Eye (tissue), 1 donor: ENCODE measurements at places on chromosomes 6 and 20.

- no peak for DNase-seq
These were observed 48.1 kb downstream of the CNKSR3 start for GRCh38 chr6:154462425-154462824.

DNA sequence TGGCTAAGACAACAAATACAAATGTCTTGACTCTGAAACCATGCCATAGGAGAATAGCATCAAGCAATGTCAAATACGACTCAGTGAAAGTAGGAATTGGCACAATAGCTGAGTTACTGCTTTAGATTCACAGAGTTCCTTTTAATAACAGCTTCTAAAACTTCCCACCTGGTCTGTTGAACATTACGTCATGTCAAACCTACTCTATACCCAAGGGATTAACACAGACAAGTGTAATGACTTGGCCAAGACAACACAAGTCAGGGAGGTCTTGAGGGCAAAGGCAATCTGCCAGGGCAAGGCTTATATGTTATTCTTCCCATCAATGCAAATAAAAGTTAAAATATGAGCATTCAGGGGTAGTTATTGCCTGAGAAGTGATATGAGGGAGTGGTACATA is 265.1 kb upstream of the PRDM1 start:
- no peak for DNase-seq

- peak; percentile 75 for DNase-seq
These were observed at the start of gene RIPOR3 for GRCh38 chr20:50690650-50691572. Gene RIPOR3, minus strand, starts transcription at chr20:50691542. Its CDS starts 414 bp downstream, at chr20:50691128.

DNA sequence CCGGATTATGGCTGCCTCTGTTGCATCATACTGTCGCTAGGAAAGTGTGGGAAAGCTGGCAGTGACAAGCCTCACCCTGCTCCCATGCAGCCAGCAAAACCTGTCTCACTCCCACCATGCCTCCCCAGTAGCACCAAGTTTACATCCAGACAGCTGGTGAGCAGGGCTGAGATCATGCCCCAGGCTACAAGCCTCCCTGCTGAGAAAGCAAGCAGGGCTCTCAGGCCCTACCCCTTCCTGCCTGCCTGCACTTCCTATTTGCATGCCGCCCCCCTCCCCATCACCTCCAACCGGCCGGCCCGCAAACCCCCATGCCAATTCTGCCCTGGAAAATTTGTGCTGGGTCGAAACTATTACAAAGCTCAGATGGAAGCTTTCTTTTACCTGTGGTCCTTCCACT is 408.2 kb upstream of the FKBP1C start:
- no peak for DNase-seq

DNA sequence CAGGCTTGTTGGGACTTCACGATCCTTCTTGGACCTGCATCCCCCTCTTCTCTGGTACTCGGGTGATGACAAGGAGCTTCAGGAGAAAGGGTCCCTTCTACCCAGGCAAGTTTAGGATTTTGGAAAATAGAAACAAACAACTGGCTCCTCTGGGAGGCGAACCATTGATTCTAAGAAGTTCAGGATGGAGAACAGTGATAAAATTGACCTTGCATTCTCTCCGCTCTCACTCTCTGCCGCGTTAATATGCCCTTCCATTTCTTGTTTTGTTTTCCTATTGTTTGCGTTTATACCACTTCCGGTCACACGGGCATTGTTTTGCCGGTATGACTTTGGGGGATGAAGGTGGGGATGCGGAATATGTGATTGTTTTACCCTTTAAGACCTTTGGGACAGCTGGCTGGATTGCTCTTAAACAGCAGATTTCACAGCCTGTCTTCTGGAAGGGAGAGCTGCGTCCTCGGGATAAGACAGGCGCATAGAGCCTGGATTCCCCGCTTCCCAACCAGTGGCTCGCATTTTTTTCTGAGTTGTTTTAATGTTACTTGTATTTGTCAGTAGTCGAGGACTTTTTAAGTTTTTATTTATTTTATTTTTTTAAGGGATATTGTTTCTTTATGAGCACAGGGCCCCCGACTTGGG is 144.3 kb upstream of the ZNF184 start:
- DNase-seq = peak; percentile 61

GRCh38 chr6:163164175-163164900 is 250.2 kb upstream of the QKI start:
- DNase-seq = no peak

DNA sequence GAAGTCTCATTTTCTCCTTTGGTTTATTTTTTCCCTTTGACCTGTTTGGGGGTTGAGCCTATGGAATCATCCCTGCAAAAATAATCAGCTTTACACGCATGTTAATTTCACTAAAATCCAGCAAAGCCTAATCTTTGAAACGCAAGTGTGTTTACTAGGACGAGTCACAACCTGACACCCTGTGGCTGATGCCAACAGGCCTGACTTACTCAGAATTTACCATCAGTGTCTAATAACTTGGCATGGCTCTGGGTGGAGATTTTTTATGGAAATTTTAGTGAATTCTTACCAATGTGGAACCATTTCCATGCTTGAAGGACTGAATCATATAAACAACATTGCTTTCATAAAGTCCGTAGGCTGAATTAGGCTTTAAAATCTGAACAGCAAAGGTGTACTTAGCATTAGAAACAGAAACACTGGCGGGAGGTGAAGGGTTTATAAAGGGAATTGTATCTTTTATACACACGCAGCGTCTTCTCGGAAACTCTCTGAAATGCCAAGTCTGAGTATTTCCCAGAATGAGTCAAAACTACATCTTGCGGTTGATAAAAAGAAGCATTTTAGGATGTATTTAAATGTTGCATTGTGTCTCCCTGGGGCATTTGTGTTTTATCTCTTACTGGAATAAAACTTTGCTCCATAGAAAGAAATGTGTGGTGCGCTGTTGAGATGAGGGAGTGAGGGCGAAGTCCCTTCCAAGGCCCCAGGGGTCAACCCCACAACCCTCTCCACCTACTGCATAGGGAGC is 81.2 kb downstream of the DACT2 start:
- no peak for DNase-seq
